Small intestine (tissue), 16 donors: ENCODE measurements at places on chromosomes 12 and 14.

- H3K27me3 ChIP-seq, result no peaks in the 10 kb centered on the region
- H3K27ac ChIP-seq, result no peak overlapping the region
- no peak overlapping the region for H3K4me3 ChIP-seq
- DNase-seq, result no peak
- no peaks in the 10 kb centered on the region for H3K4me1 ChIP-seq
Observed at GRCh38 chr12:126343321-126343720, 1278.1 kb downstream of the AACS start.

- no peak for DNase-seq
- H3K36me3 ChIP-seq, result no peaks in the 10 kb centered on the region
- H3K4me1 ChIP-seq, result no peaks in the 10 kb centered on the region
- no peak overlapping the region for H3K4me3 ChIP-seq
- no peaks in the 10 kb centered on the region for H3K27me3 ChIP-seq
- H3K27ac ChIP-seq, result no peak overlapping the region
Observed at GRCh38 chr14:69591317-69591716, 16.6 kb upstream of the CCDC177 start.

GRCh38 chr14:35879654-35880249 lies 53.6 kb downstream of the BRMS1L start:
- no peak overlapping the region for H3K4me3 ChIP-seq
- no peaks in the 10 kb centered on the region for H3K27me3 ChIP-seq
- no peaks in the 10 kb centered on the region for H3K4me1 ChIP-seq
- no peak overlapping the region for H3K27ac ChIP-seq

- H3K36me3 ChIP-seq, result no peaks in the 10 kb centered on the region
- DNase-seq, result no peak
- no peak overlapping the region for H3K4me3 ChIP-seq
- H3K4me1 ChIP-seq, result no peaks in the 10 kb centered on the region
- no peaks in the 10 kb centered on the region for H3K27me3 ChIP-seq
Observed at GRCh38 chr14:25908277-25909044, 689.4 kb downstream of the NOVA1 start.

DNA sequence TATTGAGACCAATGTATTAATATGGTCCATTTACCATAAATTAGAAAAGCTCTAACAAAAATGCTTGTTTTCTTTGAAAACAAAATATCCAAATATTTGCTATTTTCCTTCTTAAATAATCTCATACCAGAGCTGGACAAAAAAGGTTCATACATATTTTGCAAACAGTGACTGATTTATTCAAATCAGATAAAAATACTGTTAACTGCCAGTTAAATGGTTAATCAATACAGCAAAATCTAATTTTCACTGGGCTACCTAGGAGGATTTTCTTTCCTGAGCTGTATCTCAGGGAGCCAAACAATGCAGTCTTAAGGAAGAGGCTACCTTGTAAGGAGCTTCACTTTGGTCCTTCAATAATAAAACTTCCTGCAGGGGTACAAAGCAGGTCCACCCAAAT lies 2.0 kb downstream of the FERMT2 start:
- H3K27me3 ChIP-seq, result peaks cover 34% of the 10 kb centered on the region
- DNase-seq, result no peak
- peaks cover 2% of the 10 kb centered on the region for H3K4me1 ChIP-seq
- H3K27ac ChIP-seq, result no peak overlapping the region
- H3K4me3 ChIP-seq, result no peak overlapping the region

DNA sequence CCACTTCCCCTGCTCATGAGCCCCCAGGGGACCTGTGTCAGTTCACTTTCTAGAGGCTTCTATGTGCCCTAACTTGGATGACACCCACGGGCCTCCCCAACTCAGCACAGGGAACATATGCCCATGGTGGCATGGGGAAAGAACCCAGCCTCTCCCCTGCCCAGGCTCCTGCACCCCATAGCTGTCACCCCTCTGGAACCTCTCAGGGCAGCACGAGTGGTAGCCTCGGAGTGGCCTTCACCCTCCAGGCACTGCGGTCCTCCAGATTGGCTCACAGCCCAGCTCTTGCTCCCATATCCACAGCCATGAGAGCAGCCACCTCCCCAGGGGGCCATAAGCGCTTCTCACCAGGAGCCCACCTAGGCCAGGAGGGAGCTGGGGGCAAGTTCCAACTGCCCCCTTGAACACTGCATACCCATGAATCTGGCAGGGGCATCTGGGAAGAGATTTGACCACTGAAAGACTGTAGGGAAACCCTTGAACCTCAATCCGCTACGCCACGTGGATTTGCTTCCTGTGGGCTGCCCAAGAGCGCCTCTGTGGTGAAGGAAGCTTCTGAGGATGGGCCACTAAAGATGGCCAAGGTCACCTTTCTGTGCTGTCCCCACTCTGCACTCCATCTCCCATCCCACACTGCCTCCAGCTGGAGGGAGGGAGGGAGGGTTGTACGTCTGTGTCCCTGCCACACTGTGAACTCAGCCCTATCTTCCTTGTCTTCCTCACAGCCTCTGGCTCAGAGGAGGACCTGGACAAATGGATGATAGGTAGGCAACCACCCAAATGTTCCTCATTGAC lies 11.9 kb downstream of the PLD4 start:
- H3K4me1 ChIP-seq, result no peaks in the 10 kb centered on the region
- no peaks in the 10 kb centered on the region for H3K36me3 ChIP-seq
- DNase-seq, result no peak
- no peak overlapping the region for H3K4me3 ChIP-seq
- peaks cover 5% of the 10 kb centered on the region for H3K27me3 ChIP-seq
- H3K27ac ChIP-seq, result no peak overlapping the region

DNA sequence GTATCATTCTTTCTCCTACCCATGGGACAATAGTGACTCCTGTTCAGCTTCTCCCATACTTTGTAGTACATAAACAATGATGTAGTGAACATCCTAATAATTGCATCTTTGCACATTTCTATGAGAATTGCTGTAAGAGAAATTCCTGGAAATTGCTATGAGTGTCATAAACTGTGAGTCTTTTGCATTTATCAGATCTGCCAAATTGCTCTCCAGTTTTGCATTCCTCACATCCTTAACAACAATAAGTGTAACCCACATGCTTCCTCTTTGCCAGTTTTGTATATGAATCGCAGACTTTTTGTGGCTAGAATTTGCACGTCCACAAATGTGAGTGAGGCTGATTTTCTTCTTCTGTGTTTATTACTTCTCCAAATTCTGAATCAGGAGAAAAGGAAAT lies 124.0 kb upstream of the TBX5 start:
- no peaks in the 10 kb centered on the region for H3K4me1 ChIP-seq
- H3K27me3 ChIP-seq, result no peaks in the 10 kb centered on the region
- H3K36me3 ChIP-seq, result no peaks in the 10 kb centered on the region
- H3K4me3 ChIP-seq, result no peak overlapping the region
- DNase-seq, result no peak
- H3K27ac ChIP-seq, result no peak overlapping the region
